Stimulated activated CD8-positive, alpha-beta memory T cell treated with anti-CD3 and anti-CD28 coated beads, Interleukin-12 subunit alpha, Interleukin-12 subunit beta, amount 100 ng/mL, for 4 hours (primary cell): ENCODE measurements at places on chromosomes 1 and 21.

GRCh38 chr1:151147665-151148064 lies 1.2 kb upstream of the SEMA6C start:
- no peak for DNase-seq

GRCh38 chr1:1206376-1206965 lies at the start of gene TNFRSF18:
TSS of gene TNFRSF18 (minus strand) at chr1:1206592. CDS start at chr1:1206571, 21 bp downstream.
- DNase-seq, result no peak

- no peak for DNase-seq
Measured at GRCh38 chr1:186155594-186155993, 219.5 kb downstream of the TPR start.

GRCh38 chr1:33001282-33001681 lies 35.4 kb downstream of the AK2 start:
- no peak for DNase-seq

DNA sequence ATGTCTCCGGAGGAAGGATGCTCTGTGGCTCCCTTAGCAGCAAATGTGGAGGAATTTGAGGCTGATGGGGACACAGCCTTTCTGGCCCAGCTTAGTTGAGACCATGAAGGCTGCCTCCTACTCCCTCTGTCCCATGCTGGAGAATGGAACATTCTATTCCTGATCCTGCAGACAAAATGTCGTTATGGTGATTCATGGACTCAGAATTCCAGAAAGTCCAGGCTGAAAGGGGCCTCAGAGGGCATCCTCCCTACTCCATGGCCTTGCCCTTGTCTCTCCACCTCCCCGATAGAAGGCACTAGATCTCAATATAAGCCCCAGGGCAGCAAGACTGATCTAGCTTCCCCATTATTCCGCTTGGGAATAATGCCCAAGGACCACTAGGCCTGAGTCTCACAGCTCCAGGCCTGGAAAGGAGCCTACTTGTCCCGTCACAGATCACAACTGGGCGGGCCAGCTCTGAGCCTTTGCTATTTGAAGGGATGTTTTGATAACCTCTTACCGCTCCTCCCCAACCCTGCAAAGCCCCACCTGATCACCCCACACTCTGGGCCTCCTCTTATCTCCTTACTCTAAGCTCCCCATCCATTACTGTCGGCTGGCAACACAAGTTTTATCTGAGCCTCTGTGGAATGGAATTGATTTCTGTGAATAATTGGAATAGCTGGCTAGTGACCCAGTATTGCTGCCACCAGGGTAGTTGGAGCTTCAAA lies 52.8 kb upstream of the TRABD2B start:
- no peak for DNase-seq

DNA sequence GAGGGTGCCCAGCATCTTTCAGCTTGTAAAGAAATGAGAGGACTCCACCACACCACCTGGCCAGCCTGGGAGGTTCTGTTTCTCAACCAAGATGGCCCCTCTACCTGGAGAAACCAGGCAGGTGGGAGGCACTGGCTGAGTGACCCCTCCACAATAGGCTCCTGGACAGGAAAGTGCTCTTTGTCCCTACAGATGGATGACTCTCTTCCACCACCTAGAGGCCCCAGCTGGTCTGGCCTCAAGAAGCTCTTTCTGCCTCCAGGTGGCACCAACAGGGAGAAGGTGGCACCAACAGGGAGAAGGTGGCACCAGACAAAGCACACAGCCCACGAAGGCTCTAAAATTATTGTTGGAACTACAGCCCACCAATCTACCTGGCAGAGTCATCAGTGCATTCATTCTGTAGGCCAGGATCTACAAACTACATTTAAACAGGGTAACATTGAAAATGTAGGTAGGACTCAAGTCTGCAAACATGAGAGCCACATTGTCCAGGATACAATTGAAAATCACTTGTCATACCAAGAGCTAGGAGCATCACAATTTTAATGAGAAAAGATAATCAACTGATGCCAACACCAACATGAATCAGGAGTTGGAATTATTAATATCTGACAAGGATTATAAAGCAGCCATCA lies 14.4 kb downstream of the TMPRSS3 start:
- no peak for DNase-seq

- no peak for DNase-seq
Measured at GRCh38 chr1:248821101-248821500, 4.6 kb downstream of the SH3BP5L start.

DNA sequence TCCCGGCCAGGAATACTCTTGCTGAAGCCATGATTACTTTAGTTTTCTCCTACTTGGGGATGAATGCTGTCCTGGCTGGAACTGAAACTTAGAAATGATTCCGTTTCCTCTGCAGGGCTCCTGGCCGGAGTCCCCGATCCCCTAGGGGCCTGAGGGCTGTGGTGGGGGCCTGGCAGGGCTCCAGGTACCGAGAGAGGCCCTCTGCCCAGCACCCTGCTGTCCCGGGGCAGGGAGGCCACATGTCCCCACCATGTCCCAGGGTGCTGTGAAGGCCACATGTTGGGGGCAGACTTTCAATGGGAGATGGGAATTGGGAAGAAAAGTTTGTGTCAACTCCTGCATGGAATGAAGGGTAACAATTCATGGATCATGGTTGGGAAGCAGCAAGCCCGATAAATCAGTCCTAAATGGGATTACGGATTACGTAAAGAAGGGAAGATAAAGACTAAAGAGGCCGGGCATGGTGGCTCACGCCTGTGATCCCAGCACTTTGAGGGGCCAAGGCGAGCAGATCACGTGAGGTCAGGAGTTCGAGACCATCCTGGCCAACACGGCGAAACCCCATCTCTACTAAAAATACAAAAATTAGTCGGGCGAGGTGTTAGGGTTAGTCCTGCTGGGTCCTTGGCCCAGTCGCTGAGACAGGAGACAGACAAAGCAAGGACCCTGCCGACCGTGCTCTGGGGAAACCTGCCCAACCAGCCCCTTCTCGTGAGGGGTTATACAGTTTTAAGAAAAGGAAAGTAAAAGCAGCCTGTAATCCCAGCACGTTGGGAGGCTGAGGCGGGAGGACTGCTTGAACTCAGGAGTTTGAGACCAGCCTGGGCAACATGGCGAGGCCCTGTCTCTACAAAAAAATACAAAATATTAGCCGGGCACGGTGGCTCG lies 37.6 kb downstream of the MORN1 start:
- no peak for DNase-seq

- no peak for DNase-seq
Measured at GRCh38 chr1:59026472-59026948, 242.7 kb upstream of the JUN start.

DNA sequence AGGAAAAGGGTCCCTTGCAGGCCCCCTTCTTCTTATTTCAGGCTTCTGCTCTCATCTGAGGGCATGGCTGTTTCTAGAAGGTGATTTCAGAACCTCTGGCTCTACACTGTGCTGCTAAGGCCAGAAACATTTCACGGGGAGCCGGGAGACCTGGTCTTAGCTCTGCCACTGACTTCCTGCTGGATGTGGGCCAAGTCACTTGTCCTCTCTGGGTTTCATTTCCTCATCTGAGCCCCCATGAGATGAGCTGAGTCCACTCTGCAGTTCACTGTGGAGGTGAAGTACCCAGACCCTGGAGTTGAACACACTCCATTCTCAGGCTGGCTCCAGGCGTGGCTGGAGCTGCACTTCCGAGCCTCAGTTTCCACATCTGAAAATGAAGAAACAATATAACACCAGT lies 2.1 kb downstream of the PADI1 start:
- no peak for DNase-seq

DNA sequence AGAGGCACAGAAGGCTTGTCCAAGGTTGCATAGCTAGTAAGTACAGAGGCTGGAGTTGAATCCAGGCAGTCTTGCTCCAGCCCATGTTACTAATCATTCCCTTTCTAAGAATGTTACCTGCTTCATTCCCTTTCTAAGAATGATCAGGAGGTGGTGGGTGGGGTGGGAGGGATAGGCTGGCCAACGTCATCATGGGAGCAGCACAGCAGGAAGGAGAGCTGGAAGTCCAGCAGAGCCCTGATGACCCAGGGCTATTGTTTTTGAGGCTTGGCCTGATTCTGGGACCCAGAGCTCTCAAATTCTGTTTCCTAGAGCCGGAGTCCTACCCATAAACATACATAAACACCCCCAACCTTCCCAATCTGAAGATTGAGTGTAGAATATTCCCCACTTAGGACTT lies 11.8 kb upstream of the CSF1 start:
- DNase-seq, result no peak

GRCh38 chr1:229839800-229840199 lies 213.8 kb downstream of the URB2 start:
- DNase-seq, result no peak

- no peak for DNase-seq
Measured at GRCh38 chr1:236522937-236523703, 662 bp upstream of the LGALS8 start.

GRCh38 chr1:5915587-5916571 lies 76.3 kb downstream of the NPHP4 start:
- no peak for DNase-seq

DNA sequence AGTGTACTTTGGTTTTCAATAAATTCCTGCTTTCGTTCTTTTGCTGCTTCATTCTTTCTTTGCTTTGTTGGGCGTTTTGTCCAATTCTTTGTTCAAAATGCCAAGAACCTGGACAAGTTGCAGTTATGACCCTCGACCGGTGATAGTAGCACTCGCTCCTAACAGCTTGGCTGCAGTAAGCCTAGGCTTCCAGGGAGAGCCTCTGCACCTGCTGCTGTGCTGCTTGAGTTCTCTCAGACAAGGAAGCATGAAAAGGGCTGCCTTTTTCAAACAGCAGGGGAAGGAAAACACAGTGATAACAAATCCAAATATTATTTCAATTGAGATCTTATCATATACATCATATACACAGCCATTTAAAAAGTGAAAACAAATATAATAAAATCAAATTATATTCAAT lies 12.8 kb upstream of the RIPK4 start:
- no peak for DNase-seq

- no peak for DNase-seq
Measured at GRCh38 chr1:225908773-225909172, 15.3 kb downstream of the PYCR2 start.

- DNase-seq, result no peak
Measured at GRCh38 chr1:170407581-170407980, 124.4 kb upstream of the GORAB start.

DNA sequence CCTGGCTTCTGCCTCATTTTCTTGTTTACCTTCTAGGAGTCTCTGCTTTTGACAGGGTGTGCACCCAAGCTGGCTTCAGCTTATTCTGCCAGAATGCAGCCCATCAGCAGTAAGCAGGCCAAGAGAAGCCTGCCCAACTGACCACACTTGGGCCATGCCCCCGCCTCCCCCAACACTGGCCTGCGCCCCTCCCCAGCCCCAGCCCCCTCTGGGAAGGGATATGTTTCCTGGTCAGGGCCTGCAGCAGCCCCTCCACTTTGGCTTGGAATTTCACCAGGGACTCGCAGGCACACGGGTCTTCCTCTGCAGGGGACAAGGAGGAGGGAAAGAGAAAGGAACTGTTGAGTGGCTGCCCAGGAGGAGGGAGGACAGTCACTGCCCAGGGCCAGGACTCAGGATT lies 9.4 kb downstream of the MATN1 start:
- no peak for DNase-seq

- no peak for DNase-seq
Measured at GRCh38 chr1:179089827-179090482, 8.1 kb downstream of the TOR3A start.

GRCh38 chr1:109578947-109579443 lies 30.6 kb downstream of the GNAI3 start:
- no peak for DNase-seq

GRCh38 chr1:209586221-209586740 lies 2.8 kb downstream of the CAMK1G start:
- DNase-seq, result no peak

DNA sequence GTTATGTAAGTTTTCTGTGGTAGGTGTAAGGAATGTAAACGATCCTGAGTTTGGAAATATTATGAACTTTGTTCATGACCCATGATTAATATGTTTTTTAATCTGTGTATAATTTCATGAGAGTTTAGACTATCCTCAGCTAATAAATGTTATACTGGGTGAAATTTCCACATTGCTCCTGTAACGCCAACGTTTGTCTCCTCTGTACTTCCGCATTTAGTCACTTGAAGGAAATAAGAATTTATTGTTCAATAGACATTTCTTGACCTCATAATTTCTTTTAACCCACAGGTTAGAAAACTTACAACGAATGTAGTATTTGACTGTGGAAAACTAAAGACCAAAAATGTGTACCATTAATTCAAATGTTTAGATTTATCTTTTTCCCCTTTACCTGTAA lies 876 bp downstream of the KCNJ15 start:
- no peak for DNase-seq
